ENCODE measurements at places on chromosomes 7 and 10.
A peak's percentile ranks its signal among the peaks of the same experiment; 100 is the strongest.

GRCh38 chr10:3887885-3888476, 103.0 kb upstream of the KLF6 start:
- peak; percentile 90 for DNase-seq

DNA sequence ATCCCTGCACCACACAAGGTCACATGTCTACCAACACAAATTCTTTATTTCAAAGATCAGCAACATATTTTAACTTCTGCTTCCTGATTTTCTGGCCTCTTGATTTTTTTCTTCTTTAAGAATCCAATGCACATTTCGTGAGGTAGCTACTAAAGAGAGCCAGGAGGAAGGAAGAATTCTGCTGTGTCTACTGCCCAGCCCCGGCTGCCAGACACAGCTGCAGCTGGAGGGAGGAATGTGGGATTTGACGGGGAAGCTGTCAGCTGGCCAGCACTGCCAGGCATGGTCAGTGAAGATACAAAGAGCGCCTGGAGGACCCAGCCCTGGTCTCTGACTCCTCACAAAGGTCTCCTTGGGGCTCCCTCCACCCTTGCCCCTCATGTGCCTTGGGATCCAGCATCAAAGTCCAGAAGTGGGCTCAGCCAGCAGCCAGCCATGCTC, 6.9 kb upstream of the AOC1 start:
- no peak for DNase-seq

- DNase-seq: no peak
Measured at GRCh38 chr7:153109566-153109965, 350.0 kb downstream of the ACTR3B start.

DNA sequence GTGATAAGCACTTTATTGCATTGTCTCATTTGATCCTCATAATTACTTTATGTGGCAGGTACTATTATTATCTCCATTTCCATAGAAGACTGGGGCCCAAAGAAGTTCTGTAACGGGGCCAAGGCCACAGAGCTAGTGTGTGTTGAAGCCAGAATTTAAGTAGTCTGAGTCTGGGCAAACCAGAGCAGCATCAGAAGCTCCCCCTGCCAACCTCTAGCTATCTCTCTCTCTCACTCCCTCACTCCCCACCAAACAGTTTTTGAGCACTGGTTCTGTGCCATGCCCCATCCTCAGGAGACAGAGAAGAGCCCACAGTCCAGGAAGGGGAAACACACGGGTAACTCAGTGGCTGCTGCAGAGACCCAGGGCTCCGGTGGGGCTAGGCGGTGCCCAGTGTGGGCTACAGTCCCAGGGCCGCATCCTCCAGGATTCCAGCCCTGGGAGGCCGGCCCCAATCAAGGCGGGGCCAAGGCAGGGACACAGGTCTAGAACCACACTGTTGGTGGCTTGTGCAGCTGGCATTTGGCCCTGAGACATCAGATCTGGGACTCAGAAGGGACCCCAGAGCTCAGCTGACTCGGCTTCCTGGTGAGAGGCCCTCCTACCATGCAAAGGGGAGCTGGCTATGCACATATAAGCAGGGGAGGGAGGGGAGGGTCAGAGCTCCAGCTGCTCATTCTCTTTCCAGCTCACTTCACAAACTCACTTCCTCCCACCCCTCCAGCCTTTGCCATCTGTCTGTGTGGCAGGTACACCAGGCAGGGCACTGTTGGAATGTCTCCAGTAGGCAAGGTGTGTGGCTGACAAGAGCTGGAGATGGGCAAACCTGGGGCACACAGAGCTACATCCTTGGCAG, 34.4 kb downstream of the COL13A1 start:
- DNase-seq: no peak

DNA sequence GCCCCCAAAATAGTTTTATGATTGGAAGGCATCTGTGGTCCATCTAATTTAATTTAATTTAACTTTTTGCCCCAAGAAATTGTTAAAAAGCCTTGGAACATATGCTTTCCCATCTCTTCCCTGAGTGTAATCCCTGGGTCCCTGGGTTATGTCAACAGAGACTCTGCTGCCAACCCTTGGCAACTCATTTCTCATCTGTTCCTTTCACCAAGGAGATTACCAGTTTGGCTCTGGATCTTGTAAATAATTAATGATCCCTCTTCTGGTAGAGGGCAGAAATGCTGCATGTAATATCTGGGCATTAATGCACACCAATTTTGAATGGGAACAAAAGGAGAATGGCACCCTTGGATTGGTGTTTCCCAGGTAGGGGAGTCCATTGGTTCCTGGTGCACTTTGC, 514.2 kb downstream of the CCSER2 start:
- no peak for DNase-seq

- DNase-seq: no peak
Measured at GRCh38 chr7:84941936-84942335, 244.9 kb downstream of the SEMA3D start.

DNA sequence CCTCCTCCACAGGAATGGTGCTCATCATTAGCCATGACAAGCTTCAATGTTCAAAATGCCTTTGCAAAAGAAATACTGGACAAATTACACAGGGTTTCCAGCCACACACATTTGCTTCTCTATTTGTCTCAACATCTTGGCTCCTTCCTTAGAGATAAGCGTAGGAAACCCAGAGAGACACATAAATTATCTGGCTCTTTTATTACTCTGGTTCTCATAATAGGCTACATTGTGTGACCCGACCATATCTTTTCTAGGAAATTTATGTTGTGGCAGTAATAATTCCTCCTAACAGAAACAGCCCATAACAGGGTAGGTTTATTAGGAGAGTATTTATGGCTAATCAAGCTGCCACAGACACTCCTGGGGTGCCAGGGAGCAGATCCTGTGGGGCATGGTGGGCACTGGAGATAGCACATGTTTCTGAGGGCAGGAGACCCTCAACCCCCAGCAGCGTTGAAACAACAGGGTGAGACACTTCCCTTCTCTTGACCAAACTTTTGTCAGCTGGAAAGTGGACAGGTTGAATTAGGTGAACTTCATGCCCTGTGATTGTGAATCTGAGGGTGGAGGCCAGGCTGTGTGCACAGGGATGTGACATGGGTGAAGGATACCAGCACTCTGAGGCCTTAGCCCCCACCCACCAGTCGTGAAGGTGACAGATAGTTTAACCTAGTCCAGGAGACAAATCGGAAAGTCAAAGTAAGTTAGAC, 295.9 kb upstream of the ZNF32 start:
- DNase-seq: no peak

GRCh38 chr7:55624813-55625212, 52.5 kb upstream of the VOPP1 start:
- no peak for DNase-seq

- DNase-seq: no peak
Measured at GRCh38 chr10:15796762-15797161, 63.5 kb downstream of the MINDY3 start.

- DNase-seq: no peak
Measured at GRCh38 chr10:14782691-14783363, 8.1 kb upstream of the FAM107B start.

DNA sequence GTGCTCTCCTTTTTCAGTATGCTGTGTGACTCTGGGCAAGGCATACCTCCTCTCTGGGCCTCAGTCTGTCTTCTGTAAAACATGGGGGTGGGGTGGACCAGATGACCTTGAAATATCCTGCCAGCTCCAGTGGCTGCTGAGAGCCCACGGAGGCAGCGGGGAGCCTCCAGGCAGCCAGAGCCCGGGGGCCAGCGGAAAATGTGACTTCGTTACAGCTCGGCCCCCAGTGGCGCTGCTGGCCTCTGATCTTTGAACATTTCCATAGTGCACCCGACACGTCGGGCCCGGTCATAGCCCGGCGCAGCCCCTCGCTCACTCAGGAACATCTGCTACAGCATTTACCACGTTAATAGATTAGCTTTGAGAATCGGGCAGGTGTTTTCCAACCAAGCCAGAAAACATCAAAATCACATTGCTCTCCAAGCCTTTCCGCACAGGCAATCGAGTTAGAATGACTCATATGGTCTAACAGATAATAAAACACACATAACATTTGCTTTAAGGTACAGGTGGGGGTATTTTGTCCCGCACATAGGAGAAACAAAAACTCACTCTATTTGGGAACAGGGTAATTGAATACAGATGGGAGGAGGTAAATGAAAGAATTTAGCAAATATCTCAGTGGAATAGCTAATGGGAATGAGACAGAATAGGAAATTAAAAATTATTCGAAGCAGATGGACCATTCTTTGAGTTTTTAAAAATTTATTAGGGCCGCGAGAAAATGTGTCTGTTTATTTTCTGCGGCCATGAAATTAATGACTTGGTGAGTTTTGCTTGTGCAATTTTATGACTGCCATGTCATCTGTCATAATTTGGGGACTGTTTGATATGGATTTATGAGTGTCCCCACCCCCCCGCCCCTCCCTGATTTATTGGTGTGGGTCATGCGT, 26.3 kb upstream of the COMTD1 start:
- DNase-seq: peak; percentile 50

GRCh38 chr10:74332398-74332797, 181.4 kb downstream of the ADK start:
- no peak for DNase-seq

Measured in posterior vena cava (tissue), 2 donors.